ENCODE measurements at places on chromosomes 1 and 21. TPM values are rescaled to one million over a fixed set of nuclear protein-coding genes. Genes with fewer than 3 reads are reported as not detected.

Gene PRR9
- not detected for total RNA-seq

Gene LDLRAD1
- total RNA-seq: not detected

Gene FCRLB
- total RNA-seq: 0.53 TPM

Gene PTGFRN
- total RNA-seq: 1.8 TPM

Gene FOXD3
- not detected for total RNA-seq

Gene CRYBG2
- 0.87 TPM for total RNA-seq

Gene CRABP2
- total RNA-seq: 0.48 TPM

Gene SMCP
- not detected for total RNA-seq

Gene WNT3A
- total RNA-seq: not detected

Gene ESPN
- 1.4 TPM for total RNA-seq

Gene AIRE
- not detected for total RNA-seq

Gene AZIN2
- total RNA-seq: 7.0 TPM

Gene PIGK
- total RNA-seq: 20.4 TPM

Gene RCSD1
- 169 TPM for total RNA-seq

Gene CGN
- 0.12 TPM for total RNA-seq

Gene OPRD1
- total RNA-seq: not detected

Measured in activated naive CD4-positive, alpha-beta T cell treated with anti-CD3 and anti-CD28 coated beads, Interleukin-2, amount 10 ng/mL, durations not matched to agents 5 hours and 36 hours (primary cell).